Left renal pelvis (tissue), 4 donors: ENCODE measurements at places on chromosomes 3 and 15.

GRCh38 chr15:78052545-78052944 lies 25.0 kb downstream of the TBC1D2B start:
- no peak for DNase-seq

GRCh38 chr3:58688574-58688973 lies 22.0 kb upstream of the FAM3D start:
- no peak for DNase-seq

DNA sequence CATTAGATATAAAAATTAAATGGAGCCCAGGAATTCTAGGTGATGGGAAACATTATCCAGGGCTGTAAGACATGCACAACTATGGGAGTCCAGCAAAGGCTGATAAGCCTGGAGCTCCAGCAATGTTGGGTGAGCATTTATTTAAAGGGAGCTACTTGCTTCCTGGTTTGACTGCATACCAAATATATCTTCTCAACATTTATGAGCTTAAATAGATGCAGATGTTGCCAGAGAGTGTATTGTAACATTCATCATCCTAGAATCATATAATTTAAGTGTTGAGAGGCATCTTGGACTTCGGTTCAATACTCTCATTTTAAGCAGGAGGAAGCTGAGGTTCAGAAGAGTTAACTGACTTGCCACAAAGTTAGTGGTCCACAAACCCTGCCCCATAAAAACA lies 12.2 kb upstream of the POLR2M start:
- no peak for DNase-seq

GRCh38 chr3:52317208-52318000 lies 1.3 kb downstream of the DNAH1 start:
- DNase-seq: peak; percentile 48

DNA sequence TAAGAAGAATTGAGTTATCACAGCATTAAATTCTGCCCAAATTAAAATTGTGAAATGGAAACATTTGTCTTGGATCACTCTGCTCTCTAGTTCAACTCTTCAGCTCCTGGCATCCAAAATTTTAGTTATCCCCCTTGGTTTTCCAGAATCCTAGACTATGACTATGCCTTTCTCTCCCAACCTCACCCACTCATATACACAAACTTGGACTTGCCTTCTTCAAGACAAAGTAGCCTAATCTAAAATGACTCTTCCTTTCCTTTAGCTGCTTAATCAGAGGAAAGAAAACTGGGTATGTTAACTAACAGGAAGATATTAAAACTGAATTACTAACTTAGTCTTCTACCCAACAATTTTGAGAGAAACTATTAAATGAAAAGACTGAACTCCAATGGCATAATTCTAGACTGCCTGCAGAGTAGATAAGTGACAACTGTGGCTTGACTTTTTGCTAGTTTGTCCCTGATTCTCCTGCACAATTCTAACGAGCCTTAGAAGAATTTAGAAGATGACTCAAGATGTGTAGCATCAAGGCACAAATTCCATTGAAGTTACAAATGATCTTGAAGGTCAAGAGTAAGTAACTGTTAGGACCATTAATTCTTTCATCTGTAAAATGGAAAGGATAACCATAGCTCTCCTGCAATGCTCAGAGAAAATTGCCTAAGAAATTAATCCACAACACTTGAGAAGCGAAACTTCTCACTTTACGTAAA lies 5.2 kb upstream of the GOLIM4 start:
- no peak for DNase-seq

GRCh38 chr15:40815042-40815698 lies 7.9 kb upstream of the DNAJC17 start:
- peak; percentile 39 for DNase-seq

GRCh38 chr3:51948016-51948580 lies 5.9 kb downstream of the PARP3 start:
- no peak for DNase-seq

DNA sequence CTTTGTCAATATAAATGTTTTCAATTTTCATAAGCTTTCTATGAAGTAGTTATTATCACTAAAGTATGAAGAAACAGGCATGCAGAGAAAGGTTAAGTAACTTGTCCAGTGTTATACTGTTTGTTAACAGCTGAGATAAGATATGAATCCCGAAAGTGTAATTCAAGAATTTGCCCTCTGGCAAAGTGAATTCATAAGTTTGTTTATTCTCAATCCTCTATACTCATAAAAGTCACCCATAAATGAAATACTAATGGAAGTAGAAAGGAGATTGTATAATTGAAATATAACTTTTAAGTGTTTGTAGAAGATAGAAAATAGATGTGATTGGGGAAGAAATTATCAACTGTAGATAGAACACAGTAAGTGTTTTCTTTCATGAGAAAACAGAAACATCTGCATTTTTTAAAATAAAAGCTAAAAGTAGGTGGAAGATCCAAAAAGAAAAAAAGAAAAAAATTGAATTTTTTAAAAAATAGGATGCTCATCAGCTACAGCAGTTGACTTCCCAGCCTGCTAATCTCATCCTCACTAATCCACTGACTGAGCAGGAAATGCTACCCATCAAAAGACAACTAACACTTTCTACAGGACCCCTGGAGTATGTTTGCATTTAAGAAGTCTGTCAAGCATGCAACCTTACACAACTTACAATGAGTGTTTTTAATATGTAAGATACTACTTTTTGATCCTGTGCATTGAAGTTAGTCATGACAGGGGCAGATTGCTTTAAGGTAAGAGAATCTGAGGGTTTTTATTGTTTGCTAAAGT lies 878.1 kb downstream of the SI start:
- DNase-seq: no peak

GRCh38 chr3:9947025-9947995 lies 4.9 kb downstream of the PRRT3 start:
- DNase-seq: peak; percentile 12

DNA sequence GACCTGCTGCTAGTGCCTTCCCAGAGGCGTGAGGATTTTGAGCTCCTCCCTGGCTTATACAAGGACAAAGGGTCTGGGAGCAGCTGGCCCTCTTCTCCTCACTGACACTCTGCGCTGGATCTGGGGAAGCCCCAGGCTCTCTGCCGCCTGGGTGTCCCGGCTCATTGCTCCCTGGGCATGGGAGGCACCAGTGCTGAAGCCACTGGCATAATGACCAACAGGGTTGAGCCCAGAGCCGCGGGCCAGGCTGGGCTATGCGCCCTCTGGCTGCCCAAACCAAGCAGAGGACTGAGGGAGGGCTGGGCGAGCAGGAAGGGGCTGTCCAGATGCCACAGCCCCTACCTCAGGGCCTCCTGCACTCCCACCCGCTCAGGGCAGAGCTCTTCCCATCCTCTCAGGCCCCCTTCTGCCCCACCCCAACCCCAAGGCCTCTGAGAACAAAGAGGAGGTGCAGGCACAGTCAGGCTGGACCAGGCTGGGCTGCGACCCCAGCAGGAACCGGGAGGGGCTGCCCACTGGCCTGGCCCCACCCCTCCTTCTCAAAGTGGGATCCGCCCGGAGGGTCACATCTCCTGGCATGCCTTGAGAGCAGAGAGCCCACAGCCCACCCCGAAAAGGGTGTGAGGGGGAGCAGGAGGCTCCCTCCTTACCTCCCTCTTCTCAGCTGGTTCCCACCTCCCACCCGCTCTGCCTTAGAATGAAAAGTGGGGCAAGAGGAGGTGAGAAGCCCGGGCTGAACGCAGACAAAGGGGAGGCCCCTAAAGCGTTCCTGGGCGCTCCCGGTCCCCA lies 1.6 kb downstream of the LINGO1 start:
- no peak for DNase-seq

GRCh38 chr3:71055257-71056001 lies 528.1 kb downstream of the FOXP1 start:
- no peak for DNase-seq

- DNase-seq: no peak
Observed at GRCh38 chr3:124263168-124263567, 271.2 kb upstream of the ROPN1 start.

DNA sequence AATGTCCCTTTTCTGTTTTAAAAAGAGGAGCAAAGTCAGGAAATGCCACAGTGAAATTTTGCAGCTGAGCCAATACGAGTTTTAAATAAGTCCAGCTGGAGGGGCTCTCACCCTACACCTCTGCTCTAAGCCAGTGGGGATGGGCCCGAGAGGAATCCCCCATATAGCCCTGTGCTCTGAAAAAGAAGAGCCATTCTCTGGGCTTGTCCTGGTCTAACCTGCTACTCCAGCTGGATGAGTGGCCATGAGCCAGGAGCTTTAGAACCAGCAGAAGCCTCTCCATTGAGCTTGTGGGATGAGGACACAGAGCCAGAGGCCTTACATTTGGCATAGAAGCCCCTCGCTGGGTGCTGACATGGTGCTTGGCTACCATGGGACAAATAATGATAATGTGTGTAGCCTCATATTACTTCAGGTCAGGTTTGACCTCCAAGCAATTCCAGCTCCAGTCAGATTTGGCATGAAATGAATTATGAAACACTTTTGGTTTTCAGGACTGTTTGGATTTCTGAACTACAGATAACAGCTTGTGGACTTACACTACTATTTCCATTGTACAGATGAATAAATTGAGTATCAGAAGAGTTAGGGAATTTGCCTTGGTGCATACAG lies 172.4 kb downstream of the CHST2 start:
- no peak for DNase-seq

- no peak for DNase-seq
Observed at GRCh38 chr3:71303627-71304200, 279.8 kb downstream of the FOXP1 start.

- no peak for DNase-seq
Observed at GRCh38 chr3:110181226-110181625, 843.9 kb upstream of the DPPA4 start.

GRCh38 chr15:65862682-65863081 lies 6.6 kb upstream of the RAB11A start:
- DNase-seq: no peak

DNA sequence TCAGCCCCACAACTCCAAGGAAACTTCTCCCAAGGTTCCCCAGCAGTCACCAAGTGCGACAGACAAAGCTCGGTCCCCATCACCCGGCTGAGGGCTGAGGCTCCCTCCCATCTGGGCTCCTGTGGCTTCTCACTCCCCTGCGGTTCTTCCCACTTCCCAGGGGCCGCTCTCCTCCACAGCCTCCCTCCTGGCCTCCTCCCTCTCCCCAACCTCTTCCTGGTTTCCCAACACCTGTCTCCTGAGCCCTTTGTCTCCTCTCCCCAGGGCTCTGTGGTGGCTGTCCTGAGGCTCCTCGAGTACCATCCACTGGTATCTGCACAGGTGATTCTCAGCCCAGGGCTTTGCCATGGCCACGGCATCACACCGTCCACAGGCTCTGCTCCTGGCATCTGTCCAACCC lies 113.2 kb upstream of the NSMCE3 start:
- DNase-seq: no peak

GRCh38 chr15:88470625-88471372 lies 3.3 kb downstream of the MRPS11 start:
- no peak for DNase-seq

GRCh38 chr15:38201714-38202113 lies 50.9 kb upstream of the SPRED1 start:
- peak; percentile 11 for DNase-seq

GRCh38 chr3:171984883-171985282 lies 54.5 kb upstream of the FNDC3B start:
- DNase-seq: no peak

DNA sequence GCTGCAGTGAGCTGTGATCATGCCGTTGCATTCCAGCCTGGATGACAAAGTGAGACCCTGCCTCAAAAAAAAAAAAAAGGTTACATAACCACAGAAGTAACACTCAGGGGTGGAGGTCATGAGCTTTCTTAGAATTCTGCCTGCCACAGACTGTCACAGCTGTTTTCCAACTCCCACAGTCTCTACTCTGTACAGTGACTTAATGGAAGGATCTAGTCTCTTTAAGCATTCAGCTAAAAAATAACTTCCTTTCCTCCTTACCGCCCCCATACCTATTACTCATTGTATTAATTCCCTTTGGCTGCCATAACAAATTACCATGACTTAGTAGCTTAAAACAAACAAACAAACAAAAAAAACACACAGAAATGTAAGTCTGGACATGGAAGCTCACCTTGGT lies 99.6 kb upstream of the UBE2E1 start:
- no peak for DNase-seq

DNA sequence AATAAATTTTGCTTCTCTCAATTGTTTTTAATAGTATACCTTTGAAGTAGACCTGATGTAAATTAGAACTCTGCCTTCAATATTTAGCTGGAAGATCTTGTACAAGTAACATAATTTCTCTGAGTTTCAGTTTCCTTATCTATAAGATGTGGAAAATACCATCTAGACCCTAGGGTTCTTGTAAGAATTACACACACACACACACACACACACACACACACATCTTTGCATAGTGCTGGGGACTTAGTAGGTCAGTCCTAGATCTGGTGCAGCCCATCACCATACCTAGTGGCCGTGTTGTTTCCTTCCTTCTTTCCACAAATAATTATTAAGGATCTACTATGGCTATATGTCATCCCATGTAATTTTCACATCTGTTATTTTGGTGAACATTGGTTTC lies 11.0 kb downstream of the TRAT1 start:
- no peak for DNase-seq

GRCh38 chr15:47781527-47781926 lies 64.2 kb downstream of the SEMA6D start:
- no peak for DNase-seq

DNA sequence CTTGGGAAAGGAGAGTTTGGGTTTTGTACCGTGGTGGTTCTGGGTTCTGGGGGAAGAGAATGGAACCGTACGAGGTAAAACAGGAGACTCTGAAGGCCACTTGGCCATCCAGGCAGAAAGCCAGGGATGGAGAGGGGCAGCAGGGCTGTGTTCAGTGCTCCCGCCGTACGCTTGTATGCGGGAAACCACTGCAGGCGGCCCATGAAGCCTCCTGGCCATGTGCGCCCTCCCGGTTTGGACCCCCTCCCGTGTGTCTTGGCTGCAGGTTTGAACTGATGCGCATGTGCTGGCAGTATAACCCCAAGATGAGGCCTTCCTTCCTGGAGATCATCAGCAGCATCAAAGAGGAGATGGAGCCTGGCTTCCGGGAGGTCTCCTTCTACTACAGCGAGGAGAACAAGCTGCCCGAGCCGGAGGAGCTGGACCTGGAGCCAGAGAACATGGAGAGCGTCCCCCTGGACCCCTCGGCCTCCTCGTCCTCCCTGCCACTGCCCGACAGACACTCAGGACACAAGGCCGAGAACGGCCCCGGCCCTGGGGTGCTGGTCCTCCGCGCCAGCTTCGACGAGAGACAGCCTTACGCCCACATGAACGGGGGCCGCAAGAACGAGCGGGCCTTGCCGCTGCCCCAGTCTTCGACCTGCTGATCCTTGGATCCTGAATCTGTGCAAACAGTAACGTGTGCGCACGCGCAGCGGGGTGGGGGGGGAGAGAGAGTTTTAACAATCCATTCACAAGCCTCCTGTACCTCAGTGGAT lies 50.6 kb downstream of the PGPEP1L start:
- no peak for DNase-seq

DNA sequence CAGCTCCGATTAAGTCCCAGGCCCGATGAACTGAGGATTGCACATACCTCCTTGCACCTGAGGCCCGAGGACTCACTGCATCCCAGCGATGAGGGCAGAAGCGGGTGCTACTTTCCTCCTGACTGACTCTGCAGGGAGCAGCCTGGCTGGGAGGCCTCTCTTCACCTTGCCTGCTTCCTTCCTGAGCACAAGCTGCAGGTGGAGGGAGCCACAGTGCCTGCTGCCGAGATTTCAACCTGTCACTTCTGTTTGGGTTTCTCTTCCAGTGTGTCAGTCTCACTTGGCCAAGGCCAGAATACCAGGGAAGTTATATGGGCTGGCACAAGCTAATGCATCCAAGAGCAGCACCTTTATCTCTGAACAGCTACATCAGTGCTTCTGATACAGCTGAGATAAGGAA lies 185.4 kb downstream of the NTRK3 start:
- no peak for DNase-seq
